ENCODE measurements at places on chromosomes 5 and 9. TPM values are rescaled to one million over a fixed set of nuclear protein-coding genes. Genes with fewer than 3 reads are reported as not detected.
A peak's percentile ranks its signal among the peaks of the same experiment; 100 is the strongest.

The PLAC8L1 gene
- not detected for total RNA-seq

The ZNF354C gene
- total RNA-seq: 7.5 TPM

The HRH2 gene
- total RNA-seq: 26.9 TPM

The CRAT gene
- total RNA-seq: 22.2 TPM

The INSL6 gene
- total RNA-seq: not detected

The FOXD4L6 gene
- not detected for total RNA-seq

The AQP7 gene
- not detected for total RNA-seq

The BAAT gene
- not detected for total RNA-seq

The PCDHGA12 gene
- total RNA-seq: not detected

DNA sequence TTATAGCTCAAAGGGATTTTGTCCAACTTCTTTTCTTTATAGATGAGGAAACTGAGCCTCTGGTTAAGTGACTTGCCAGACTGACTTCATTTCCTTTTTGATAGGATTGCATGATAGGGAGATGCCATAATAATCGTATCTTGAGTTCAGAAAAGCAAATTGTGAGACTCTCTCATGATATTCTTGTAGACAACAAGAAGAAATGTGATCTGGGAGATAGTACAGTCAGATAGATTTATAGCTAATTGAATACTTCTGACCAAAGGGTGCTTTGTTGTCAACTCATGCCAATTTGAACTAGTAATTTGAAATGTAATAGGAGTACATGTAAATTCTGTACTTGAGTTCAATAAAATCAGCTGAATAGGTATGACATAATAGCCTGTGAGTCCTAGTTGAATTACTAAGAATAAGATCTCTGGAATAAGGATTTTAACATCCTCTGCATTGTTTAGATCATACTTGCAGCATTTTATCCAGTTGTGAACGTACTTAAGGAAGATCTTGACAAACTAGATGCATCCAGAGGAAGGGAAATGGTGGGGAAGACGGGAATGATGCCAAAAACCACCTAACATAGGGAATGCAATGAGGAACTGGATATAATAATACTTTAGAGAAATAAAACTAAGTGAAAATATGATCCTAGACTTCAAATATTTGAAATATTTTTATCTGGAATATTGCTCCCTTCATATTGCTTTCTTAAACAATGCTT lies 25.5 kb downstream of the CWC27 start:
- no peak for DNase-seq

GRCh38 chr5:169201597-169201996 lies 99.3 kb downstream of the SLIT3 start:
- DNase-seq: no peak

- DNase-seq: peak; percentile 37
Observed at GRCh38 chr5:80754900-80755299, 100.1 kb upstream of the DHFR start.

DNA sequence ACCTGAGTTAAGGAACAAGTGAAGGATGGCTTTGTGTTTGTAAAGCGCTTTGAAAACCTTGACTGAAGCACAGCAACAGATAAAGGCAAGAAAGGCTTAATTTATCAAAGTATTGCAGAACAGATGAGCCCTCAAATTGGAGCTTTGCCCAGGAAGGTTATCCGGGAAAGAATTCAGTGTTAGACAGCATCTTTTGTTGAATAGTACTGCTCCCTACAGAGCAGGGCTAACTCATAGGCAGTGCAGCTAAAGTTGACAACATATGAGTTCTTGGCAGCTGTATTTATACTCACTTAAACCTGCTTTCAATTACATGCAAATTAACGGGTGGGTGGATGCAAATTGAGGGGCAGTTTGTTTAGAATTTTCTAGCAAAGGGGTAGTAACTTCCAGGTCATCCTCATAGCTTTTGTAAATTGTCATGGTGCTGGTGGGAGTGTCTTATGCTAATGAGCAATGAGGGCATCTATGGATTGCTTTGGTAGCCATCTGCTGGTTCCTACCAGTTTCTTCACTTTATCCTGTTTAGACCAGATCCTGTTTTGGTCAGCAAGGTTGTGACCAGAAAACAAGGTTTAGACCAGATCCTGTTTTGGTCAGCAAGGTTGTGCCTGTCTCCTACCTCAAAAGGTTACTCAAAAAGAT lies 105.8 kb downstream of the GDA start:
- no peak for DNase-seq

- DNase-seq: no peak
Observed at GRCh38 chr5:142143878-142144277, 35.3 kb downstream of the NDFIP1 start.

DNA sequence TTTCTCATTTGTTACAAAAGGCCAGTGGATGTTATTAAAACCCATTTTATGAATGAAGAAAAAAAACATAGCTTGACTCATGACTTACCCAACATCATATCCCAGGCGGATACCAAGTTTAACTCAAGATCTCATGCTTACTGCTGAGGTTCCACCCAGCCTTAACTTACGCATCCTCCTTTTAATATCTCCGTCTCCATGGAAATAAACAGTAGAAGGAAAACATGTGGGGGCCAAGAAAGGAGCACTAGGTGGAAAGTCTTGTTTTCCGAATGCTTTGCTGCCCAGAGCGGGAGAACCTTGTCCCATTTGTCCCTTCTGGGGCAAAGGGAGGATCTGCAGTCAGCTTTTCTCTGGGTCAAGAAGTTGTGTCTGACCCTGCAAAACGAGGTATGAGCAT lies 44.1 kb downstream of the ANGPTL2 start:
- no peak for DNase-seq

- DNase-seq: no peak
Observed at GRCh38 chr9:87581513-87581912, 83.8 kb downstream of the DAPK1 start.

GRCh38 chr9:17068671-17069070 lies 66.2 kb upstream of the CNTLN start:
- no peak for DNase-seq

DNA sequence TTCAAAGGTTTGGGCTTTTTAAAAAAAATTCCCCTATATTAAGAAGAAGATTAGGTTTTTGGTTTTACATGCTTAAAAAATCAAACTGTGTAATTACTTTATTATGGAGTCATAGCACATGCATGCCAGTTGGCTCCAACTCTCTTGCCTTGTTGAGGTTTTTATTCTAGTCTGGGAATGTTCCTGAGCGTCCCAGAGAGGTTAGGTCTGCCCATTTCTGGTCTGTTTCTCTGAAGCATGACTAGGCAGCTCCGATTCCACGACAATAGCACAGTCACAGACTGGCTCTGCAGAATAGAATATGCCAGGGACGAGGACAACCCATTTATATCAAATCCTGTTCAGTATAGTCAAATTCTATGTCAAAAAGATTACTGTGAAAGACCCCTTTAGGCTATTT lies 217.0 kb downstream of the PCSK5 start:
- DNase-seq: no peak

DNA sequence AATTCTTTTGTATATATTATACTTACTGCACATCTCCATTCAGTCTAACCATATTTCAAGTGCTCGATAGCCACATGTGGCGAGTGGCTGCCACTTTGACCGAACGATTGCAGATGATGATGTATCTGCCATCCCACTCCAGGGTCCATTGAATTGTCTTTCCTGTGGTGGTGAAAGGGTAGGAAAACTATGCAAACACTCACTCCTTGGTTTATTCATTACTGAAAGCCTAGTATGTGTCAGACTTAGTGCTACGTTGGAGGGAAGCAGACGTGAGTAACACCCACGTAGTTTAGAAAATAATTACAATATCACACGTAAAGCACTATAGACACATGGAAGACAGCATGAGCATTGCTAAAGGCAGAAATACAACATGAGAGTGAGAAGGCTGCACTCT lies 353.7 kb downstream of the CSNK1G3 start:
- no peak for DNase-seq

DNA sequence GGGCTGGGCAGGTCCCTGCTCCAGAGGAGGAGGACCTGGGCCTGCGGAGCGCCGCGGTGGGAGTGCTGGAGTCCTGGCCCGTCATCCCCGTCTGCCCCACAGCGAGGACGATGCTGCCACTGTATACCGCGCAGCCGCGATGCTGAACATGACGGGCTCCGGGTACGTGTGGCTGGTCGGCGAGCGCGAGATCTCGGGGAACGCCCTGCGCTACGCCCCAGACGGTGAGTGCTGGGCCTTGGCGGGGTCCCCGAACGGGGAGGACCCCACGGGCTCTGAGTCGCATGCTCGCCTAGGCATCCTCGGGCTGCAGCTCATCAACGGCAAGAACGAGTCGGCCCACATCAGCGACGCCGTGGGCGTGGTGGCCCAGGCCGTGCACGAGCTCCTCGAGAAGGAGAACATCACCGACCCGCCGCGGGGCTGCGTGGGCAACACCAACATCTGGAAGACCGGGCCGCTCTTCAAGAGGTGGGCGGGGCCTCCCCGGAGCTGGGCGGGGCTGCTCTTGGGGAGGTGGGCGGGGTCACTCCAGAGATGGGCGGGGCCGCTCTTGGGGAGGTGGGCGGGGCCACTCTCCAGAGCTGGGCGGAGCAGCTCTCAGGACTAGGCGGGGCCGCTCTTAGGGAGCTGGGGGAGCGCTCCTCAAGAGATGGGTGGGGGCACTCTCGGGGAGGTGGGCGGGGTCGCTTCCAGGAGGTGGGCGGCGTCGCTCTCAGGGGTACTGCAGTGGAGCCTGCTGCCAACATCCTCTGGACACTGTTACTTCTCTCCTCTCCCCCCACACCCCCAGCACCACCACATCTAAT lies 13.1 kb downstream of the LRRC26 start:
- peak; percentile 64 for DNase-seq

DNA sequence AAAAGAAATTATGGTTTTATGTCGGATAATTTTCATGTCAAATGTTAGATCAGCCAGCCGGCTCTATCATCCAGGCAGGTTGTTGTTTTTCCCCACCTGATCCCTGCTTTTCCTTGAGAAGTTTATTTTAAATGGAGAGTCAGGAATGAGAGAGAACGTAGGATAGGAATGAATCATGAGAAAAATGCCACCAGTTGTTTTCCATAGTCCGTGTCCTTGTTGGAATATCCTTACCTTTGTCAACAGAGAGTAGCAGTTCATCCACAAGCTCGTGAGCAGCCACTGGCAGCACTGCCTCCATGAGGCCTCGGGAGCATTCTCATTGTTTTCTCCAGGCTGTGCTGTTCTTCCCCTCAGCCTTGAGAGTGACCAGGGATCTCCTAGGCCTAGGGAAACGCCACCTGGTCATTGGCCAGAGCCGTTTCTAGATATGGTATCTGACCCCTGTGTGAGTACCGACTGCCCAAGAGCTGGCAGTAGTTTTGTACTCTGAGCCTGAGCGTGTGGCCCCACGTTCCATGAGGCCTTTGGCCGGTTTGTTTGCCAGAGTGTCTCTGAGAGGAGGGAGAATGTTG lies 293.3 kb downstream of the FANCC start:
- DNase-seq: no peak

DNA sequence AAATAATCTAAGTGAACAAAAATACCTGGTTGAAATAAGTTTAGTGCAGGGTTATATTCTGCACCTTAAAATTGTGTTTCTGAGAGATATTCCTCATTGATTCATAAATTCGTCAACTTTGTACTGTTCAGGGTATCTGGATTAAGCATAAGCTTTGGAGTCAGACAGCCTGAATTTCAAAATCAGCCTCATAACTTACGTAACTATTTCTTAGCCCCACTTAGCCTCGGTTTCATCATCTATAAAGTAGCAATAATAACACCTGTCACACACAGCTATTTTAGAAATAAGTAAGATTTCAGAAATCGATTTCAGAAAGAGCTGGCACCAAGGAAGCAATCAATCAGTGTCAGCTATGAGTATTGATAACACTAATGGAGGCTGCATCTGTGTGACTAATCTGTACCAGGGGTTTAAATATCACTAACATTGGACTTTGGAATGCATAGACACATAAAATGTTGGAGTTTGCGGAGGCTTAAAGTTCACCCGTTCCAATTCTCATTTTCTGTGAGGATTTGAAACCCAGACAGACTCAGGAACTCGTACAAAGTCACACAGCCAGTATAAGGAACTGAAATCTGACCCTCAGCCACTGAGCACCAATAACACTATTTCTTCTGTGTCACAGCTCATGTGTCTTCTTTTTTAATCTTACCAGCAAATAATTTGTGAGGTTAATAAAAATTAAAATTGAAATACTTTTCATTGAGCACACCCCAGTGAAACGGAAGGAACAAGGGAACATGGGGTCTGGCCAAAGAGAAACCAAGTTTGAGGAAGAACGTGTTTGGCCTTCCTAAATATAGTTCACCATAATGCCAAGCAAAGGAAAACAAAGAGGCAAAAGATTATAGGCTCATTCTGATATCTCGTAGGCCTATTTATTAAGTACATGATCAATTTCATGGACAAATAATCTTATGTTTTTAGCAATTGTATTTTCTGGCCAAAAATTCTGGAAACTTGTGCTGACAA lies 194.4 kb upstream of the PTGER4 start:
- DNase-seq: no peak

DNA sequence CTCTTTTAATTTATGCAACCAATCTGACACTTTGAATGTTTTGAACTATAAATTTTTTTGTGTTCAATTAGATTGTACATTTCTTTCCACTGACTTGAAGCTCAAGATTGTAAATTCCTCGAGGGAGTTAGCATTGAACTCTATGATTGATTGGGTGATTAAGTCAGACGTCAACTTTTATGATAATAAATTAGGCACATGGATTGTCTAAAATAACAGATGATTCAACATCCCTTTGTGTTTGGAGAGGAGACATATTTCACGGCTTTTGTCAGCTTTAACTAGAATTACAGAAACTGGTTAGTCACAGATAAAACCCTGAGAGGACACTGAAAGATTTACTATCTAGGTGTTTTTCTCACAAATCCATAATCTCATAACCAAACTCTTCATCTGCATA lies 32.7 kb upstream of the TXNDC8 start:
- no peak for DNase-seq

GRCh38 chr9:3296536-3296935 lies 229.3 kb downstream of the RFX3 start:
- DNase-seq: no peak

DNA sequence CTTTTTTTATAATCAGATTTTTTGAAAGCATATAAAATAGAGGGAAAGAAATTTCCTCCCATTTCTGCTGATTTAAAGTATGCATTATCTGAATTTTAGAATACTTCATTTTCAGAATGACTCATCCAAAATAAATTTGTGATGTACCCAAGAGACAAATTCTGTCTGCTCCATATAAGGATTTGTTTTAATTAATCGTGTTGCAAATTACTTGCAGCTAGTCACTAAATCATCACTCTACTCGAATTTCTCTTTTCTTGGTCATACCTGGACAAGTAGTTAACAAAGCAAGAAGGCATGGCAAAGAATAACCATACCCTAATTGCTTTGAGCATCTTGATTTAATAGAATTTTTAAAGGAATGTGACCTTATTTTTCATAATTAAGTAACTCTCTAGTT lies 284.1 kb upstream of the GRAMD2B start:
- no peak for DNase-seq

DNA sequence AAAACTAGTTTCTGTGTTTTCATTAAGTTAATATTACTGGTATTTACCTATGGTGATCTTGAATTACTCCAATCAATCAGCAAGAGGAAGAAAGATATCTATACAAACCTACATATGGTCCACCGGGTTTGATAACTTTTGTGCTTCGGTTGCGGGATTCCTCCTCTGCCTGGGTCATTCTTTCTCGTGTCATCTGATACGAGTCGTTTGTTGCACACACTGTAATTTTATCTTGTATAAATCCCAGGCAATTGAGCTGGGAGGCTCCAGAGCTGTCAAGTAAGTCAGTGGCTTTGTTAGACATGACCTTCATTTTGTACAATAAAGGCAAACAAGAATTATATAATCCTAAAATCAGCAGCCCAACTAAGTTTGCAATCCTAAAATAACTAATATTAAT lies 48.0 kb downstream of the ELL2 start:
- no peak for DNase-seq
